ENCODE measurements at places on chromosomes 13 and 19.

- no peak for DNase-seq
Measured at GRCh38 chr13:49739498-49740187, 48.4 kb upstream of the EBPL start.

DNA sequence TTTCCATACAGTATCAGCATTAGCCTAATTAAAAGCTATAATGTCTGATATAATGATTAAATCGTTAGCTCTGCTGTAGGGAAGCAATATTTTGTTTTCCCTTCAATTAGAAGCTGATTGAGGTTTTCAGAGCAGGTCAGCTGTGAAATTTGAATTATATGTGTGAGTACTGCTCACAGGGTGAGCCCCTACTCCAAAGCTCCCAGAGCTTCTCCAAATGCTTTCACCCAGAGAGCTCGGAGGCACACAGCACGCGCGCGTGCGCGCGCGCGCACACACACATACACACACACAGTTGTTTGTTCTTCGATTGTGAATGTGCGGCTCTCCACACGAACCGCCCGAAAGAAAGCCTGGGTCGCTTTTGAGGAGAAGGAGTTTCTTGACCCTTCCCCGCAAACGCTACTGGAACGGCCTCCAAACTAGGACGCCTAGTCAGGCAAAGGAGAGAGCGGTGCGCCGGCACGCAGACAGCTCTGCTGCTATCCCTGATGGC is 4.8 kb upstream of the SOX1 start:
- DNase-seq: no peak

GRCh38 chr19:53951436-53951835 is 11.3 kb upstream of the CACNG8 start:
- no peak for DNase-seq

GRCh38 chr13:46795321-46795720 is 1.6 kb downstream of the ESD start:
- peak; percentile 51 for DNase-seq

DNA sequence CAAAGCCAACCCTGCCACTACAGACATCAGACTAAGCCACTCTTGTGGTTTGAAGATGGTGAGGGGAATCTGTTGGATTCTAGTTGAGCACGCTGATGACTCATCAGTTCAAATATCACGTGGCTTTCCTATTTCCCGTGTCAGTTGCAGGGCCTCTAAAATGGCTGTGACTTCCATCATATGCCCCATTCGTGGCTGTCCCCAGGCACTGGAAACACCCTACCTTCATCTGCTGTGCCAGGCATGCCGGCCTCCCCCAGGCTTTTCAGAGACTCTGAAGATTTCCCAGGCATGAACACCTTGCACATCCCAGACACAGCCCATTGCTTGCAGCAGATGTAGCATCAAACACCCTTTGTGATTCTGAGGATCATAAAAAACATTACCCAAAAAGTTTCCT is 659.9 kb downstream of the UQCRFS1 start:
- no peak for DNase-seq

- DNase-seq: no peak
Measured at GRCh38 chr13:48950501-48950875, 25.2 kb upstream of the FNDC3A start.

GRCh38 chr13:60696602-60697001 is 299.6 kb downstream of the TDRD3 start:
- no peak for DNase-seq

GRCh38 chr13:99265162-99265800 is 7.1 kb upstream of the GPR18 start:
- DNase-seq: no peak

DNA sequence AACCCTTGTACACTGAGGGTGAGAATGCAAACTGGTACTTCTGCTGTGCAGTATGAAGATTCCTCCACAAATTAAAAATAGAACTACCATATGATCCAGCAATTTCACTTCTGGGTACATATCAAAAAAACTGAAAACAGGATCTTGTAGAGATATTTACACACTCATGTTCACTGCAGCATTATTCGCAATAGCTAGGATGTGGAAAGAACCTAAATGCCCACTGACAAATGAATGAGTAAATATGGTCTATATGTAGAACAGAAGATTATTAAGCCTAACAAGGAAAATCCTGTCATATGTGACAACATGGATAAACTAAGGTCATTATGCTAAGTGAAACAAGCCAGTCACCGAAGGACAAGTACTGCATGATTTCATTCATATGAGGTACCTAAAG is 304.7 kb downstream of the ENOX1 start:
- no peak for DNase-seq

DNA sequence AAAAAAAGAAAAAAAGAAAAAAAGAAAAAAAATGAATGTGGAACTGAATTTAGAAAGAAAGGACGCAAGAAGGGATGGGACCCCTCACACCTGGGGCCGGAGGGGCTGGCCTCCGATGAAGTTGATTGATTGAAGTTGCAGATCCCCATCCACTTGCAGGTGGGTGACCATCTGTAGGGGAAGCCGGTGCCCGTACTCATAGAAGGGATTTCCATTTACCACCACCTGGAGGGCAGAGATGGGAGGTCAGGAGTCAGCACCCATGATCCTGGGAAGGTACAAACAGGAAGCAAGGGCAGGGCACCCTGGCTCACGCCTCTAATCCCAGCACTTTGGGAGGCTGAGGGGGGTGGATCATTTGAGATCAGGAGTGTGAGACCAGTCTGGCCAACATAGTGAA is 6.4 kb downstream of the LGALS4 start:
- DNase-seq: peak; percentile 30

DNA sequence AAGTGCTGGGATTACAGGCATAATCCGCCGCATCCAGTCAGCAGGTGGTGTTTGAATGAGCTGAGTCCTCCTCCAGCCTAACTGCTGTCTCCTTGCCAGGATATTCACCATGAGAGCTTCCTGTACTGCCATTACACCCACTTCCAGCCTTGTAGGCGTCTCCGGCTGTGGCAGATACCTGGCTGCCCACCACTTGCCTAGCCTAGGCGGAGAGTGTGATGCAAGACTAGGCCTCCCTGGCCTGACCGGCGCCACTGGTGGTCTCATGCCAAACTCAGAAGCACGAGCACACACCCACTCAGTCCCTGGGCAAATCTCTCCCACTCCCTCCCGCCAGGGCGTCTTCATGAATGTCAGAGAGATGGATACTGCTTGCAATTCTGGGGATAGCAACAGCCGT is 16.6 kb downstream of the IL12RB1 start:
- no peak for DNase-seq

- DNase-seq: no peak
Measured at GRCh38 chr13:38998739-38999138, 8.1 kb upstream of the STOML3 start.

DNA sequence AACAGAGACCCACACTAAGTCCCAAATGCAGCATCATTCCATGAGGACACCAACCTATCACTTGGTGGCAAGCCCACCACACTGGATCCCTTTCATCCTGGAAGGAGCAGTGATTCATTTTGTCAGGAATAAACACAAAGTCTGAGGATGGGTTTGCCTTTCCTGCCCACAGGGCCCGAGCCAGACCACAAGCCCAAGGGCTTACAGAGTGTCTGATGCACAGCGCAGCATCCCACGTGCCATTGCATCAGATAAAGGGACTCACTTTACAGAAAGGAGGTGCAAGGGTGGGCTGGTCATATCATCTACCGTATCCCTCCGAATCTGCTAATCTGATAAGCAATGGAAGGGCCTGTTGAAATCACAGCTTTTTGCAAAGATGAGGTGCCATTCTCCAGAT is 12.2 kb upstream of the KCTD15 start:
- no peak for DNase-seq

GRCh38 chr13:51730927-51731326 is 73.0 kb downstream of the DHRS12 start:
- no peak for DNase-seq

GRCh38 chr19:4711211-4711610 is 12.4 kb downstream of the DPP9 start:
- DNase-seq: peak; percentile 95

DNA sequence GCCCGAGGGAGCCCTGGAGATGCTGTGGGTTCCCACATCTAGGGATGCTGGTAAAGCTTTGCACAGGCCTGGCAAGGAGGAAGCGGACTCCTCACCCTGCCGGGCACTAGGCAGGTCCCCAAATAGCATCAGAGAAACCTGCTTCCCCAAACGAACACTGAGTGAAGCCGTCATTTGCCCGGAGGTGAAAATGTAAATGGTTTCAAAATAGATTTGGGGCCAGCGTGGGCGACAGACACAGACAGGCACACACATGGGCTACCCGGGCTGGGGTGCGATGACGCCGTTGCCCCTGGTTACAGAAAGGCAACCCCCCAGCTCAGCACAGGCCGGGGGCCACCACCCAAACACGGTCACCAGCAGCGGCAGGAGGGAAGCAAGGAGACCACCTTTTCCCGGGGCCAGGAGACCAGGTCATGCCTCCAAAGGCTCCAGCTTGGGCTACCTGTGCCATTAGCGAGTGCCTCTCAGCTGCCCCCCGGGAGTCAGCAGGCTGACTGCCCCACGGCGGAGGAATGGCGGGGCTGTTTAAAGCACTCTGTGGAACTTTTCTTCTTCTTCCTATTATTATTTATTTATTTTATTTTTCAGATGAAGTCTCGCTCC is 47.5 kb upstream of the NDUFS7 start:
- no peak for DNase-seq

DNA sequence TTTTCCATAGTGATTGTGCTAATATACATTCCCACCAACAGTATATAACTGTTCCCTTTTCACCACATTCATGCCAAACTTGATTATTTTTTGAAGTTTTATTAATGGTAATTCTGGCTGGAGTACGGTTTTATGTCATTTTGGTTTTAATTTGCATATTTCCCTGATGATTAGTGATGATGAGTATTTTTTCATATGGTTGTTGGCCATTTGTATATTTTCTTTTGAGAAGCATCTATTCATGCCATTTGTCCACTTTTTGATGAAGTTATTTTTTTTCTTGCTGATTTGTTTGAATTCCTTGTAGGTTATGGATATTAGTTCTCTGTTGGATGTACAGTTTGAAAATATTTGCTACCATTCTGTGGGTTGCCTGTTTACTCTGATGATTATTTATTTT is 484.4 kb upstream of the SPRY2 start:
- DNase-seq: no peak

DNA sequence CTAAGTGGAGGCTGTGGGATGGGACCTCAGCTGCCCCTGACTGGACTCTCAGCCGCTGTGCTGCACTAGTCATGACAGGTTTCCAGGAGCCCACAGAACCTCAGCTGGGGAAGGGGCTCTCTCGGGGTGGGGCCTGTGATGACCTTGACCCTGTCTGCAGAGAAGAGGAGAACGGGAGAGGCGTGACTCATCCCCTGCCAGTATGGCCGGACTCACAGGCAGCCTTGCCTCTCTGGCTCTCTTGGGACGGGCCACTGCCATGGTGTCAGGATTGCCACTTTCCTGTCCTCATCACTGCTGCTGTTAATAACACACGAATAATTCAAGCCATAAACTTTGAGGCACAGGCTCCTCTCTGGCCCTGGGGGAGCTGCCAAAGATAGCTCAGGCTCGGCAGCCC is 295.3 kb downstream of the UQCRFS1 start:
- DNase-seq: no peak

- DNase-seq: no peak
Measured at GRCh38 chr13:46181840-46182490, at the start of gene LCP1. LCP1 (minus strand) TSS chr13:46182177; CDS start chr13:46159662, 22,515 bp downstream.

GRCh38 chr19:30883071-30883470 is 466.2 kb downstream of the TSHZ3 start:
- no peak for DNase-seq

DNA sequence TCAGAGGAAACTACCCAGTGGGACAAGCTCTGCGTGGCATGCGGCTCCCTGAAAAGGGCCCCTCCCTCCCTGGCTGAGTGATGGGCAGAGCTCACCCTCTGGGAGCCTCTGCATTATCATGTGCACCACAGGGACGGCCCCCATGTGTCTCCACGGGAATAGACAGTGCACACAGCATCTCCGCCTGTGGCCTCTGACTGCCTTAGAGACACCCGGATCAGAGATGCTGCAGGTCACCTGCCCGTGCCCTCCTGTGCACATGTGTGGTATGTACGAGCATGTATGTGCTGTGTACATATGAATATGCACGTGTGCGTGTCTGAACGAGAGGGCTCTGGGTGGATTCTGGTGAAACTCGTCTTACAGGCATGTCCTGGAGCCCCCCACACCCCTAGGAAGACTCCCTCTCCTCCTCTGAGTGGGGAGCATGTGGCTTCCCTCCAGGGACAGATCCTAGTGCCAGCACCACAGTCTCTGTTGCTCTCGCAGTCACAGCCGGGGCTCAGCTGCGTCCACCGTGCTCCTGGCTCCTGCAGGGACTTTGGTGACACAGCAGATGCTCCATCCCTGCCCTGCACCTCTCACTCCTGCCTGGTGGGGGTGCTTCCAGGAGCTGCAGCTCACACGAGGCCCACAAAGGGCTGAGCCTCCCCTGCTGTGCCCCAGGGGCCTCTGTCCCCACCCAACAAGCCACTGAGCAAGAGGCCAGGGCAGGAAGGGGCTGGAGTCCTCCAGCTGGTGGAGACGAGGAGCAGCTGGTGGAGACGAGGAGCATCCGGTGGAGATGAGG is 19.6 kb downstream of the C13orf46 start:
- peak; percentile 58 for DNase-seq

- DNase-seq: peak; percentile 80
Measured at GRCh38 chr13:99614465-99614885, 113.2 kb downstream of the TM9SF2 start.

- DNase-seq: no peak
Measured at GRCh38 chr13:104976986-104977385, 1558.5 kb downstream of the EFNB2 start.

DNA sequence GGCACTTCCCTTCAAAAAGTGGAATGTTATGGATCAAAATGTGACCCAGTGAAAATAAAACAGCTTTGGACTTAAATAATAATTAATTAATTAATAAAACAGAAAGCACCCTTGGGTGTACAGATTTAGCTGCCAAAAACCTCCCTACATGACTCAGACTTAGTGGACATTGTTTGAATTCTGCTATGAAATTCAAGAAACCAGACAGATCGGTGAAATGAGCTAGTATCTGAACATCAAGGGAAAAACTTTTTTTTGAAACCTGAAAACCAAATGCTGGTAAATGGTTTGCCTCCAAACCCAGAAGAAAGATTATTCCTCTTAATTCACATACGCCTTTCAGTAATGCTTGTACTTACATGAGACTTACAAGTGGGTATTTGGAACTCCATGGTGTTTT is 33.5 kb downstream of the SOX21 start:
- no peak for DNase-seq

DNA sequence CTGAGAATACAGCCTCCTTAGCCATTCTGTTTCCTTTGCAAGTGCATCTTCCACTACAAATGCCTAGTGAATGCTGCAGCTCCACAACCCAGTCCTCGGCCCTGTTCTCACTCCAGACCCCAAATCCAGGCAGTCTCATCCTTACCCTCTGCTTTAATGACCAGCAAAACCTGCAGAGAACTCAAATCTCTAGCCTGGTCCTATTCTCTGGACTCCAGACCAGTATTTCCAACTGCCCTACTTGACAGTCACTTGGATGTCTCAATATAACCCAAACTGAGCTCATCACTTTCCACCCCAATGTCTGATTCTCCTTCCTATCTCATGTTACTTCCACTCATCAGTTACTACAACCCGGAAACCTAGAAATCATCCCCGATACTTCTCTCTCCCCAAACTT is 2.6 kb upstream of the EBPL start:
- DNase-seq: no peak
